Posterior cingulate gyrus (tissue), 11 donors: ENCODE measurements at places on chromosomes 6 and 20.

GRCh38 chr20:18983796-18984195 is 170.2 kb downstream of the SCP2D1 start:
- no peak for DNase-seq

DNA sequence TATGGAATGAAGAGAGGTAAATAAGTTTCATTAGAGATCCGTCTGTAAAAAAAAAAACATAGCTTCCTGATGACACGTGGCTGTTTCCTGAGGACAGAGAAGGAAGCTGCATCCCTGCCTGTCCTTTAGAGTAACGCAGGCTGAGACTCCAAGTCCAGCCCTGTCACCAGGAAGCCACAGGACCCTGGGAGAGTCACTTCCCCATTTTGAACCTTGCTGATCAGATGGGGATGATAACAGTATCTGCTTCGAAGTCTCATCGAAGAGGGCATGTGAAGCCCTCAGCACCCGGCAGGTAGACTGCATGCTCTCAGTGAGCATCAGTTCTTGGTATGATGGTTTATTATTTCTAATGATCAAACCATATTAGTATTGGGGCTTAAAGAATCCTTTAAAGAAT is 139.1 kb upstream of the KCNG1 start:
- DNase-seq, result no peak

- no peak for DNase-seq
Observed at GRCh38 chr6:25497383-25498040, 154.5 kb upstream of the SCGN start.

- DNase-seq, result no peak
Observed at GRCh38 chr6:50698546-50698945, 14.8 kb upstream of the TFAP2D start.

- DNase-seq, result peak; percentile 47
Observed at GRCh38 chr6:163165155-163165910, 249.2 kb upstream of the QKI start.

- no peak for DNase-seq
Observed at GRCh38 chr6:137850816-137851602, 16.1 kb upstream of the TNFAIP3 start.

DNA sequence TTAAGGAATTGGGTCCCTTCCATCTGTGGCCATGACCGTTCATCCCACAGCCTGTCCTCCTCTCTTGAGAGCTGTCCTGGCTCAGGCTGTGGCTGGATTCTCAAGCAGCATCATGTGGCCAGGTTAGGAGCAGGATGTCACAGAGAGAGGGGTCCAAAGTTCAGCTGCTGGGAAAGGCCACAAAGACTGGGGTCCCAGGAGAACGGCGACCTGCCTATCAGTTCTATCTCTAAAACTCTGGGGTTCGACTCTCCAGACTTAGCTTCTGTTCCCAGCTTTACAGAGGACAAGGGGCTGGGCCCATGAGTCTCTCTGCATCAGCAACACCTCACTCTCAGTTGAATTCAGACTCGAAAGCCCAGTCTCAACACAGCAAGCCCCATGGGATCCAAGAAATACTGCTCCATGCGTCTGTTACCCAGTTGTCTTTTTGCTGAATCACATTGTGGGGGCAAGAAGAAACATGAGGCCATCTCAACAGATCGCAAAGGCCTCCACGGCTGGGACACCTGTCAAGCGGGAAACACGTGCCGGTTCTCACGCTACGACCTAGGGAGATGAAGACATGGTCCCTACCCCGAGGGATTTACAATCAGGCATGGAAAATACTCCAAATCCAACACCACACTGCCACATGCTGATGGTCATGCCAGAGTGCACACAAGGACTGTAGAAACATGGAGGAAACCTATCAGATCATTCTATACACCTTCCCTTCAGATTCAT is 95.4 kb downstream of the SLC22A23 start:
- DNase-seq, result no peak

GRCh38 chr20:57620999-57621398 is 773 bp upstream of the ZBP1 start:
- peak; percentile 52 for DNase-seq

GRCh38 chr6:106807947-106808611 is 166.4 kb downstream of the CD24 start:
- no peak for DNase-seq

DNA sequence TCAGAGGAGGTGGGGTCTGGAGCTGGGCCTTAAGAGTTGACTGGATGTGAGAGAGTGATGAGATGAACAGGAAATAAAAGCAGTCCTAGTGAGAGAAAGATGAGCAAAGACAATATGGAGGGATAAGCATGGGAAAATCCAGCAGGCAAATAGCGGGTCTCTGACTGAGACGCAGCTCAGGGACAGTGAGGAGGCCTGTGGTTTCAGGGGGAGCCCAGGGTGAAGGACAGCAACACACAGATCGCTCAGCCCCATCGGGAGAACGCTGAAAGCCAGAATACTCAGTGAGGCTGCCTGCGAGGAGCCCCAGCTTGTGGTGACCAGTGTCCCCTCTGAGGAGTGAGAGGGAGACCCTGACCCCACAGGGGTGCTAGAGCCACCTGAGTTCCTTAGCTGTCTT is 16.8 kb upstream of the DCDC2 start:
- no peak for DNase-seq

- DNase-seq, result no peak
Observed at GRCh38 chr6:21739838-21740237, 146.3 kb downstream of the SOX4 start.

DNA sequence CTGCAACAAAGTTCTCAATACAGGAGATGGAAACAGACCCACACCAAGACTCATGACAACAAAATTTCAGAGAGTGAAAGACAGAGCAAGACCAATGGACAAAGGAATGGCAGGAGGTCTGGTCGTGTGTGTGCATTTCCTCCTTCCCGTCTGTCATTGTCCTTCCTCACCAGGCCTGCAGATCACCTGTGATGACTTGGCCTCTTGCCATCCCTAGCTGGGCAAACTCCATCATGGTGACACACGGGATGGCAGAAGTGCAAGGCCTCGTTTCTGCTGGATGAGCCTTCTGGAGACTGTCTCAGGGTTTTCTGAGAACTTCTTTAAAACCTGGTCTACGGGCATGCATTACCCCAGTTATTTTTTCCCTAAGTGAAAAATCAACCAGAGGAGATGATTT is 49.2 kb downstream of the RPP21 start:
- DNase-seq, result no peak

GRCh38 chr20:41089555-41089954 is 47.8 kb upstream of the PLCG1 start:
- no peak for DNase-seq

GRCh38 chr6:167504385-167504961 is 179.6 kb downstream of the TTLL2 start:
- DNase-seq, result no peak

DNA sequence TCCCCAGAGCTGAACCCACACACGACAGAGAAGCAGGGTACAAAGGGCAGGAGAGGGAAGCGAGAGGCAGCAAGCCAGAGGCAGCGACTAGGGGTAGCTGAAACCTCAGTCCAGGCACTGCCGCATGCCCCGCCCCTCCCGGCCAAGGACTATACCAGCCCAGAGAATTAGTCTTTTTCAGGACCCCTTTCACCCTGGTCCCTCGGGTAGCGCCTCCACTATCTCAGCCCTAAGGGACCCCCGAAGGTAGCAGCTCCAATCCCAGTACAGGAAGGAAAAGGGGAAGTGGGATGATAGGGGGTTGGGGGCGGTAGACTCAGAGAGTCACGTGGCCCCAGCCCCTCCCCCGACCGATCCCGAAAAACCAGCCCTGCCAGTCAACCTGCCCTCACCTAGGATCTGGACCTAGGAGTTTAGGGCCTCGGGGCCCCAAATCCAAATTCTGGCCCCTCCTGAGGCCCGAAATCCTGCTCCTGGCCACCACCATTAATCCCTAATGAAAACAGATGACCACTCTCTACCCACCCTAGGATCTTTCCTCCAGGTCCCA is 1.3 kb downstream of the RGL2 start:
- no peak for DNase-seq

DNA sequence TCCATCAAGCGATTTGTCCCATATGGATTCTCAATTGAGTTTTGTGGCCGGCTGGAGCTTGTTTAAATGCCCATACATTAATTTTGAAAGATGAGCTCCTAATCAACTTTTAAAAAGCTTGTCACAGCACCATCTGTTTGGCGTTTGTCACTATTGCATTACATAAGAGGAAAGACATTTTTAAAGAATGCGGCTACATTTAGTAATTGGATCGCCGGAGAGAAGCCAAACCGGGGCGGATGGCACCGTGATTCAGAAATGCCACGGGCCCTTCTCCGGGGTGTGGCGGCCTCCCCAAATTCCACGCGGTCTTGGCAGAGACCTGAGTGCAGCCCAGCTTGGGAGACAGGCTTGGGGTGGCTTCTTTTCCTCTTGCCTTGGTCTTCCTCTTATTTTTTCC is 67.7 kb upstream of the ZNFX1 start:
- DNase-seq, result no peak

DNA sequence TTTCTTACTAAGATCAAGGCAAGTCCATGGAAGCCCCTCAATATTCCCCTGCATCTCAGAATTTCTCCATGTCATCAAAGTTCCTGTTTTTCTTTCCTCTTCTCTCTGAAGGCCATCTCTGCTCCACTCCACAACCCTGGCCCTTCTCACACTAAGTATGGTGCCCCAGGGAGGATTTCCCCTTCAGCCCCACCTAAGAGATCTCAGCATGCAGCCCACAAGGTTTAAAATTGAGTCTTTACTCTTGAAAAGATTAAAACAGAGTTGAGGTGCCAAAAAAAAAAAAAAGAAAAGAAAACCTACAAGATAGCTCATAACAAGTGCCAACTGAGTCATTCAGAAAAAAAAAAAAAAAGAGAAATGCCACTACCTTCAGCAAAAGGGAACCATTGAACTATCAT is 36.5 kb upstream of the TNFAIP3 start:
- no peak for DNase-seq

- no peak for DNase-seq
Observed at GRCh38 chr6:140130074-140130473, 755.6 kb upstream of the CITED2 start.

GRCh38 chr6:79617518-79617941 is 13.6 kb upstream of the SH3BGRL2 start:
- no peak for DNase-seq

GRCh38 chr6:57173886-57174510 is 1.9 kb downstream of the BAG2 start:
- no peak for DNase-seq

DNA sequence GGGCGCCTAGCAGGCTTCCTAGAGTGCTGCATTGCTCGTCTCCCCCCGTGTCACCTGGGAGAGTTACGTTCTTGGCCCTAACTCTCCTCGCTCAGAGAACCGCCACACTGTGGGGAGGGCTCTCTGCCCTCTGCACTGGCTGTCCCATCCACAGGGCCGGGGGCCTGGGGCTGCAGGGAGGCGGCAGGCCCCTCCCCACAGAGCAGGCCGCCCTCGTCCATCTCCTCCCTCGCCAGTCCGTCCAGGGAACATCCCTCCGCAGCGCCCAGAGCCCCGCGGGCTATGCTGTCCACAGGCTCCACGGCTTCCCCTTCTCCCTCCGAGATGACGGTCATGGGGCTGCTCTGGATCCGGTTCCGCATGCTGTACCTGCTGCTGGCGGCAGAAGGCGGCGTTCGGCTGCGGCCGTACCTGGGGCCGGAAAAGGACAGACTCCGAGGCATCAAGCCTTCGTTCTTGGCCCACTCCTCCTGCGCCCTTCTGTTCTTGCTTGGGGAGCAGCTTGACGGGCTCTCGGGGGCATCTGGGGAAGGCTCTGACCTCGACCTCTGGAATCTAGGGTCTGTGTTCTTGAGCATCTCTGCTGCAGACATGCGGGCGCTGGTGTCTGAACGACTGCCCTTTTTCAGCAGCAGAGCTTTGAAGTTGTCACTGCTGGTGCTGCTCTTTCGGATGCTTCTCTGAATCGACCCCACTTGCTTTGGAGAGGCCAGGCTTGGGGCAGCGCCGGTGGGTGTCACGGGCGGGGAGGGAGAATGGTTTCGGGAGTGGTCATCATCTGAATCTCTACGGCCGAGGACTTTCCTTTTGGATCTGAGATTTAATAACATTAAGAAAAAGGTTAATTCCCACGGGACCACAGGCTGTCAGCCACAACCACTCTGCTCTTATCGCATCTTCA is 20.2 kb downstream of the HEBP2 start:
- DNase-seq, result no peak

- peak; percentile 69 for DNase-seq
Observed at GRCh38 chr6:125858427-125859320, 67.9 kb downstream of the NCOA7 start.

DNA sequence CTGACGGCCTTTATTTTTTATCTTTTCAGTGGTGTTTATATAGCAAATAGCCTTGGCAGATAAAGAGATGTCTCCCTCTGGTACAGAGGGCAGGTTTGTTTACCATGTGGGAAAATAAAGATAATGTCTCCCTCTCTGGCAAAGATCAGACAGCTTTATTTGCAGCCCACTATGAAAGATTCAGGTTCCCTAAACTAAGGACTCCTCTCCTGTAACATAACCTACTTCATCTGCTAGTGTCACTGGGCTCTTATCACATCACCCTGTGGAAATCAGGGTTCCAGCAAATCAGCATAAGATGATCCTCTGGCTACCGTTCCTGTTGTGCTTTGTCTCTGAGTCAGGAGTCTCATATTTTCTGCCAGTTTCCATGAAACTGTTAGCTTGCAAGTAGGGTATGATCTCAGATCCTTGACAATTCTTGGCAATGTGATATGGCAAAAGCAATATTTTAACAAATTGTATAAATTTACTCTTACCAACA is 3.1 kb downstream of the FBXL4 start:
- no peak for DNase-seq

- no peak for DNase-seq
Observed at GRCh38 chr6:39422238-39422637, 99.7 kb upstream of the KCNK16 start.

GRCh38 chr20:44011251-44011940 is 96.7 kb downstream of the TOX2 start:
- no peak for DNase-seq

DNA sequence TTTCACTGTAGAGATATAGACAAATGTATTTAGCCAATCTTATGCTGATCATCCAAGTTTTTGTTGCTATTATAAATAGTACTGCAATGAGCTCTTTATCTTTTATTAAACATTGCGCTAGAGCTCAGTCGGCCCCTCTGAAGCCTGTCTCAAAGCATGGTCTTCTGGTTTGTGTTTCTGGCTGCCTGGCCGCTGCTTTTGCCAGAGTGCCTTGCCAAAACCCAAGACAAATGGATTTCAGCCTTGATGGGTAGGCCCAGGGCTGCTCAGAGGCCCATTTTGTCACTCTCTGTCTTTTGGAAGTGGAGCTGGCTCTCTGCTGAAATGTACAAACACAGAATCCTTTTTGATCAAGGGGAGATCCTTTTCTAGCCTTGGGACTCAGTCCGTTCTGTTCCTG is 102.9 kb upstream of the KCNG1 start:
- DNase-seq, result no peak

DNA sequence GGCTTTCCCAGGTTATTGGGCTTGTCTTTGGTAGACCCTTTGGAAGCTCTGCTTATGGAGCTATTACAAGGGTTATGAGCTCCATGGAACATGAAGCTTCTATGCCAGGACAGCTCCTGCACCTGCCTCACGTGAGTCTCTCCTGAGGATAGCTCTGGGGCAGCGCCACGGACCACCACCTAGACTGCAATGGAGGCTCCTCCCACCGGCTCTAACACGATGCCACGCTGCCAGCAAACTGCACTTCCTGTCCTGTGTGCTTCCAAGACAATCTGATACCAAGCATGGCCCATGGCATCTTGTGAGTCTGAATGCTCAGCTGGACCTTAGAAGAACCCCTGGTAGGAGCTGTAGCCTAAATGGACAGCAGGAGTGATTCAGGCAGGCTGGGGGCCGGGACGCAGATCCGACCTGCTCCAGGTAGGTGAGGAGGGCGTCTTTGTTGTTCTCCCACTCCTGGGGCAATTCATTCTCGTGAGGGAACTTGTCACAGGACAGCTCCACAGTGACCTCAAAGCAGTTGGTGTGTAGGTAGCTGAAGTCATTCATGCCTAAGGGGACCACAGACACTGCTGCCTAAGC is 5.5 kb downstream of the CPXM1 start:
- DNase-seq, result no peak

GRCh38 chr20:51128198-51128597 is 105.3 kb upstream of the KCNG1 start:
- DNase-seq, result no peak
